WTC11 (cell line): ENCODE measurements at places on chromosomes 11 and 22. TPM values are rescaled to one million over a fixed set of nuclear protein-coding genes. Genes with fewer than 3 reads are reported as not detected.

DNA sequence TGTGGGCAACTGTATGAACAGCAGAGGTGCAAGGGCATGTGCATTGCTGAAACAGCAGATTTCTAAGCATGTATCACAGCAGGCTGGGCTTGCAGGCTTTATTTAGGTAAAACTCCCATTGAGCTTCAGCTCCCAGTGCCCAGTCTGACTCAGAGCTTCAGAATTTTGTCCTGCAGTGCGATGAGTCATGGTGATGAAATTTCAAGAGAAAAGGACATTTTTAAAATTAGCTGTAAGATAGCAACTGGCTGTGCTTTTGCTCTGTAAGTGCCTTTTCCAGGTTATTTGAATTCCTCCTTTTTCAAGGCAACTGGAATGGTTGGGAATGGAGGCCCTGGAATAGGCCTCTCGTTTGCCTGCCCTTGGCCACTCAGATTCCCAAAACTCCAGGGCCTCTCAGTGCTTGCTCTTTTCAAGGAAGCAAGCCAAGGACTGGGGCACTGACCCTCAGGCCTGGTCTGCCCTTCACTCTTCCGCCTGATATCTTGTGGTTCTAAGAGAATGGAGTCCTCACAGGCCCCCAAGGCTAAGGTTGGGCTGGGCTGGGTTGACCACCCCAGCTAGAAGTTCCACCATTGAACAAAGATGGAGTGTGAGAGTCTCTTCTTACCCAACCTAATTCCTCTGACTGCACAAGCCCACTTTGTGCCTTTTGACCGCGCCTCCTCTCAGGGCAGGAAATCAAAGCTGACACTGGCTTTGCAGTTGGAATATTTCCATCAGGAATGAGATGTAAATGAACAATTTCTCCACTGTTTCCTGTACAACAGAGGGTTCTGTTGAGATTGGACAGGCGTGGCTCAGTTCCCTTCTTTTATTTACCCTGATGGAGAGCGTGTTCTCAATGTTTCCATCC, 59.5 kb upstream of the PRSS23 start:
- H3K4me3 ChIP-seq = no peak overlapping the region
- 0 out of 2 replicates have a peak, but pooled peaks cover 3% of the 10 kb centered on the region for H3K36me3 ChIP-seq
- peak overlapping the region; percentile 95 for H3K27ac ChIP-seq

DNA sequence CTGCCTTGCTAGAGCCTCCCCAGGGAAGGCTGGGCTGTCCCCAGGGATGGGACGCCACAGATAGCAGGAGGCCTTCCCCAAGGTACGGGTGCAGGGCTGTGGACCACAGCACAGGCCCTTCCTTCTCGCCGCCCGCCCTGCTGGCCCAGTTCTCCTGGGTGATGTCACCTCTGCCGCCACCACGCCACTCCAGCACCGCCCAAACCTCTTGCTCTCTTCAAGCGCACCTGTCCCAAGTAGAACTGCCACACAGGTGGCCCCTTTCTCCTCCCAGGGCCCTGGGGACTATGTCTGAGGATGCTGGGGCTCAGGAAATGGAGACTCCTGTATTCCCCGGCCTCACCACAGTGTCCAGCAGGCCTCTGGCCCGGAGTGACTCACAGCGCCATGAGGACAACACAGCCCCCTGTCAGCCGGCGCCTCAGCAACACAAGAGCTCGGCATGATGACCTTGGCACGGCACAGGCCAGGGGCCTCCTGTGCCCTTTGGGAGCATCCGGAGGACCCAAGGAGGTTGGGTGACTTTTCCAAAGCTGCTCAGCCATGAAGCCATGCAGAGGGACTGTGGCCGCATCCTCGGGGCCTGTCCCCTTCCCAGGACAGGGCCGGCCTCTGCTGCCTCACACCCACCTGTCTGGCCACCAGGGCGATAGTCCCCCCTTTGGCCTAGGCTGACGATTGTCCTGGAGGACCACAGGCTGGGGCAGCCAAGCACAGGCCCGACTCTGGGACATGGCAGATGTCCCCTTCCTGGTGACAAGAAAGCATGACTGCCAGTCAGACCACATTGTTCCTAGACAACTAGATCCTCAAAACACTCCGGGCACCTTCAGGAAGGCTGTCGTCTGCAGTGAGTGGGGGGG, 1023.5 kb downstream of the BRD1 start:
- no peaks in the 10 kb centered on the region for H3K27me3 ChIP-seq
- no peak overlapping the region for H3K27ac ChIP-seq
- H3K4me3 ChIP-seq = no peak overlapping the region
- no peaks in the 10 kb centered on the region for H3K36me3 ChIP-seq
- DNase-seq = no peak

DNA sequence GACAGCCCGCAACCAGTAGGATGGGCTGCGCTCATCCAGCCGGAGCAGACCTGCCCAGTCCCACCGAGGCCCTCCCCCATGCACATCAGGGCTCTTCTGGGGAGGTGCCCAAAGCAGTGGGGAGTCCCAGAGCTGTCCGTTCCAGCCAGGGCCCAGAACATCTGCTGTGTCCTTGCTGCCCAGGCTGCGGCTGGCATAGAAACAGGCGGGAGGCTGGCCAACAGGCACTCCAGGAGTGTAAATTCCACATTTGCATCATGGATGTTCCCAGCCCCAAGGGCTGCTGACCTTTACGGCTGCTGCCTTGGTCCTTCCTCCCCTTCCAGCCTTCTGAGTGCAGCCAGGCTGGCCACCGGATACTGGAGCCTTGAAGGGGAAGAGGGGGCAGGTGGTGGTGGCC, 30.0 kb upstream of the SYT7 start:
- peaks cover 2% of the 10 kb centered on the region; the same call in 1 of the 2 replicates for H3K36me3 ChIP-seq
- H3K4me3 ChIP-seq = no peak overlapping the region
- DNase-seq = no peak
- H3K27me3 ChIP-seq = peaks cover 2% of the 10 kb centered on the region; the same call in 1 of the 2 replicates
- H3K27ac ChIP-seq = no peak overlapping the region

The HOATZ gene
- not detected in 3 replicates for total RNA-seq

GRCh38 chr11:122714484-122714883, 59.0 kb downstream of the UBASH3B start:
- no peak for DNase-seq
- H3K27me3 ChIP-seq = no peaks in the 10 kb centered on the region
- no peaks in the 10 kb centered on the region for H3K36me3 ChIP-seq
- no peak overlapping the region for H3K4me3 ChIP-seq
- H3K4me1 ChIP-seq = peaks cover 3% of the 10 kb centered on the region; the same call in 1 of the 2 replicates

DNA sequence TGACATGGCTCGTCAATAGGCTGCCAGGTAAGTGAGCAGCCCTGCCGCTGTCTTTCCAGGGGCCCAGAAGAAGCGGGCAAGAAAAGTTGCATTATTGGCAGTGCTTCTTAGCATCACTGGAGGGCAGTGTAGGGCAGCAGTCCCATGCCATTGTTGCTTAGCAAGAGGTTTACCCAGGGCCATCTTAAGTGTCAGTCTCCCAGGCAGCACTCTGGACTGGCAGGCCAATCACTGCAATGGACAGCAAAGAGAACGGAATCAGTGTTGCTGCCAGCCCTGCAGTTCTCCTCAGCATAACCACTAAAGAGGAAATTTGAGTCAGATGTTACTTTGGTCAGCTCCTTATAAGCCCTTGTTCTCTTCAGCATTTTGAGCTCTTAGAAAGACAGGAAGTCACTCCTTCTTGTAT, 13.4 kb upstream of the GRK2 start:
- no peaks in the 10 kb centered on the region for H3K27me3 ChIP-seq
- no peak overlapping the region for H3K4me3 ChIP-seq
- H3K4me1 ChIP-seq = no peaks in the 10 kb centered on the region
- peaks cover 86% of the 10 kb centered on the region for H3K36me3 ChIP-seq
- no peak overlapping the region for H3K27ac ChIP-seq

The SLC22A12 gene
- not detected in 3 replicates for total RNA-seq

DNA sequence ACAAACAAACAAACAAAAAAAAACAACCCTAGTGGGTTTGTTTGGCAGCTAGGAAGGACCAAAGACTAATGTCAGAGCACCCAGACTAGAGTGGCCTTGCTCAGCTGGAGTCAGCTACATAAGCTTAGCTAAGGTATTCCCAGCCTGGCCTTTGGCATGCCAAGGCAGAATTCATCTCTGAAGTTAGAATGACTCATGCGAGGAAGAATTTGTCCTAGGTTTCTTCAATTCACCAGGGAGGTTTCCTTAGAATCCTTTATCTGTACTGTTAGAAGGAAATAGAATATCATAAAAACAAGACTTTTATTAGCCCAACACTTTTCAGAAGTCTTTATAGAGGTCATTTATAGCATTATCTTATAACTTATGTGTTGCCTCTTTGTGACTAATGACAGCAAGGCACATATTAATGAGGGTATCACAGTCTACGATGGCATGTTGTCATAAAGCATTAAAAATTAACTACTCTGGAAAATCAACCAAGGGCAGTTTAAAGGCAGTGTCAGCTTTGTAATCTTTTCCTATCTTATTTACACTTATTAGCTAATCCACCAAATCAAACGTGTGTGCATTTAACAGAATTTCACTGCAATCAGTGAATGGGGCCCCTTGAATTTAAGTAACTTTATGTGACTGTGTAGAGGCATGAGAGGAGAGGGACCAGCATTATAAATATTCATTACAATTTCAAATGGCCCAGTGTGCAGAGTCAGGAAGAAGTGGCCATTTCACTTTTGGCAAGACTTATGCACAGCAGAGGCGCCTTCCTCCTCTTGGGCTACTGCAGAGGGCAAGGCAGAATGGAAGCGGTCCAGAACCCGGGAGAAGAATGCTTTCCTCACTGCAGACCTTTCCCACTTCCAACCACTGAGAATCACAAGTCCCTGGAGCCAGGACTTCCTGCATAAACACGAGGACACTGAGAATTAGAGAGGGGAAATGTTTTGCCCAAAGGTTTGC, 36.3 kb downstream of the SLC5A1 start:
- DNase-seq = no peak
- no peaks in the 10 kb centered on the region for H3K4me1 ChIP-seq
- no peak overlapping the region for H3K27ac ChIP-seq
- H3K4me3 ChIP-seq = no peak overlapping the region
- peaks cover 2% of the 10 kb centered on the region; the same call in 1 of the 2 replicates for H3K27me3 ChIP-seq
- H3K36me3 ChIP-seq = no peaks in the 10 kb centered on the region

GRCh38 chr11:94243571-94244515, 60.5 kb upstream of the IZUMO1R start:
- no peaks in the 10 kb centered on the region for H3K4me1 ChIP-seq
- H3K27me3 ChIP-seq = peaks cover 7% of the 10 kb centered on the region; the same call in 1 of the 2 replicates
- DNase-seq = no peak
- peaks cover 11% of the 10 kb centered on the region for H3K36me3 ChIP-seq
- H3K4me3 ChIP-seq = no peak overlapping the region

The PLAAT4 gene
- 1.1 to 2.9 TPM (median 1.4 TPM) in 3 replicates for total RNA-seq

DNA sequence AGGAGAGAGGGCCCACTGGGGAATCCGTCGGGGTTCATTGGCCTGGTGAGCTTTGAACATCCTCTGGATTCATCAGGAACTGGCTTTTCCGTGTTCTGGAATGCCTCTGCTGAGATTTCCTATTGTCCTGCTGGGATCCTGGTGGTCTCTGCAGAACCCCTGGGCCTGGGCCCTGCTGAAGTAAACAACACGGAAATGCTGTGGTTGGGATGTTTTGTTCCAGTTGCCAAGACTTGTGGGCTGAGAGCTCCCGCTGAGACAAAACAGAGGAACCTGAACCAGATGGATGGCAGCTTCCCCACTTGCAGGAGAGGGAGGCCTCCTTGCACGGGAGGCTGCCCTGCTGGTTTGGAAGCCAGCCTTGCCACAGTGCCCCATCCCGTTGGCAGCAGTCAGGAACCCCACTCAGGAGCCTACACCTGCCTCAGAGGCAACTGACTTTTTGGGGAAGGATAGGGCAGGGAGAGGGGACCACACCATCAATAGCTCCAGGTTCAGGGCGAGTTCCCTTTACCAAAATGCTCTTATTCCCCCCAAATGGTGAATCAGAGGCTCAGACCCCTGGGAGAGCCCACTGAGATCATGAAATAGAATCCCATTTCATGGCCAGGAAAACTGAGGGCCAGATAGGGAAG, 60.7 kb downstream of the LRRC32 start:
- H3K4me3 ChIP-seq = no peak overlapping the region
- no peak for DNase-seq
- peaks cover 28% of the 10 kb centered on the region for H3K4me1 ChIP-seq
- no peak overlapping the region for H3K27ac ChIP-seq
- H3K27me3 ChIP-seq = peaks cover 2% of the 10 kb centered on the region; the same call in 1 of the 2 replicates

The FAM76B gene
- 30.0 to 32.0 TPM (median 30.0 TPM) in 3 replicates for total RNA-seq

GRCh38 chr22:17475318-17476230, 87.7 kb upstream of the SLC25A18 start:
- DNase-seq = no peak
- no peak overlapping the region for H3K4me3 ChIP-seq
- peaks cover 69% of the 10 kb centered on the region for H3K4me1 ChIP-seq
- H3K27me3 ChIP-seq = no peaks in the 10 kb centered on the region
- peaks cover 26% of the 10 kb centered on the region for H3K36me3 ChIP-seq

The CCDC116 gene
- 0.14 to 0.57 TPM (median 0.27 TPM) in 3 replicates for total RNA-seq

DNA sequence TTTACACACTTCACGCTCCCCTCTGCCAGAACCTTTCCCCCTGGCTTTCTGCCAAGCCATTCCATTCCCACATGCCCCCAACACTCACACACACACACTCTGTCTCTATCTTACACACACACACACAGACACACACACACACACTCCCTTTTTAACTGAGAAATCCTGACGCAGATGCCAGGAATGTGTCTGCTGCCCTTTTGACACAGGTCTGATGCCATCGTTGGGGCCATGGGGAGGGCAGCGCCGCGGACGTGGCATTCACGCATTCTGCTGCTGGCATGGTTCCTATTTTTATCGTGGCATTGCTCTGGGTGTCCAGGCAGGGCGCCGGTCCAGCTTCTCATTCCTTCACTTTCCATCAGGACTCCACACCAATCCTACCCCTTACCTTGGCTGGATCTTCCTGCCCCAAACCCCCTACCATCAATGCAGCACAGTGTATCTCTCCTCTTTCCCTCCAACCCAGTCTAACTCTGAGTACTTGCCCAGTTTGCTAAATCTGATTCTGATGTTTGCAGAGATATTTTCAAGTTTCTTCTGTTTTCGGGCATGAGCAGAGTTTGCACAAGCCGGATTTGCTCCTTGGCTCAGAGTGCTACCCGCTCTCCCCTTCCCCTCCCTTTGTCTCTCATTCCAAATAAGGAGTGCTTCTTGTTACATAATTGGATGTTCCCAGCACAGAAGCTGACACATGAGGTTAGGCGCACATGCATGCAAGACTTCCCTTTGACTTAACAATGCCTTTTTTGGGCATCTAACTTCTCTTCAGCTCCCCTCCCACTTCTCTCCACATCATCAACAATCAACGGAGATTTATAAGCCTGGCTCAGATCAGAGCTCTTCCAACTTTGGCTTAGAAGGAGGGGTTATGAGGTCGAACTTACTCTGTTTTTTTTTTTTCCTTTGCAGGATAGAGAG, 18.8 kb downstream of the SNX19 start:
- 0 out of 2 replicates have a peak overlapping the region, but pooled peaks have one; percentile 13 for H3K27ac ChIP-seq
- no peak overlapping the region for H3K4me3 ChIP-seq
- H3K36me3 ChIP-seq = peaks cover 59% of the 10 kb centered on the region
- peaks cover 15% of the 10 kb centered on the region for H3K4me1 ChIP-seq

DNA sequence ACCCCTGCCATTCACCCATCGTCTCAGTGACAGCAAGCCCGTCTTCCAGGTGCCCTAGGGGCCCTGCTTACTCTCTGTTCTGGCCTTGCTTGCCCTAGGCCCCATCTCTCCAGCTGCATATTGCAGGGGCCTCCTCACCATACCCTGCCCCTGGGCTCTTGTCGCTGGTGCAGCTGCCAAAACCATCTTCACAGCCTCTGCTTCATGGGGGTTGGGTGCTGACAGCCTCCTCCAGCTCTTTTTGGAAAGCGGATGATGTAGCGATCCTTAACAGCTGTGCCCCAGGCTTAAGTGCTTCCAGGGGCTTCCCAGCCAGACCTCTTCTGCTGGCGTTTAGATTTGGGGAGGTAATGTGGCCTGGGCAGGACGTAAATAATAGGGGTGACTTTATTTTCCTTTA, 61.2 kb upstream of the SUSD2 start:
- no peak overlapping the region for H3K27ac ChIP-seq
- H3K36me3 ChIP-seq = peaks cover 7% of the 10 kb centered on the region
- H3K27me3 ChIP-seq = no peaks in the 10 kb centered on the region
